ENCODE measurements at places on chromosomes 7 and 10.

- DNase-seq: no peak
Observed at GRCh38 chr10:6738112-6738768, 158.2 kb upstream of the PRKCQ start.

- no peak for DNase-seq
Observed at GRCh38 chr7:85593355-85593754, 406.5 kb upstream of the SEMA3D start.

- no peak for DNase-seq
Observed at GRCh38 chr7:28900311-28900710, 57.8 kb downstream of the TRIL start.

- no peak for DNase-seq
Observed at GRCh38 chr10:89476150-89476549, 59.2 kb downstream of the SLC16A12 start.

DNA sequence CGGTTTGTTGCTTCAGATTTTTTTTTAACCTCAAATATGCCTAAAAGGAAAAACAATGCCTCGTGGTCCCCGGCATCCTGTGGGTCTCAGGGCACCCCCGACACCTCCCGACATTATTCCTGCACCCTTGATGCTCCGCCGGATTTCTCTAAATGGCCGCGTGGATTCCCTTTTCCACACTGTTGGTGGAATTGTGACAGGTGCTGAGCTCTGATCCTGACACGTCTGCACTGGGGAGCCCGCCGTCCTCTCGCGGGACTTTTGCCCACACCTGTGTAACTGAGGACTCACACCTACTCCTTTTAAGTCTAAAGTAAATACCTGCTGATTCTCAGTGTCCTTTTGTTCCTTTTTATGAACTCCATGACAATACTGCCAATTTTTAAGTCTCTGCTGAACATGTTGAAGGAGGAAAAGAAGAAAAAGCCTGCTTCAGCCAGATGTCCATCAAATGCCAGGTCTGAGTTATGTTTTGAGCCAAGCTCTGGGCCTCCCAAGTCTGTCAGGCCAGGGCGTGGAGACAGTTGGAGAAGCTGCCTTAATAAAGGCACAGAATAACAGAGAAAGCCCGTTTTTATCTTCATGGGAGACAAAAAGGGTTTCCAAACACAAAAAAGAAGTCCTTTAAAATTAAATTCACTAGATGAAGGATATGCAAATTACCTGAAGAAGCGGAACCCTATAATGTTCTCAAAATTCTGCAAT, 568.2 kb downstream of the DNAJB6 start:
- DNase-seq: no peak
